T-helper 17 cell (primary cell): ENCODE measurements at places on chromosomes 7 and 10.

DNA sequence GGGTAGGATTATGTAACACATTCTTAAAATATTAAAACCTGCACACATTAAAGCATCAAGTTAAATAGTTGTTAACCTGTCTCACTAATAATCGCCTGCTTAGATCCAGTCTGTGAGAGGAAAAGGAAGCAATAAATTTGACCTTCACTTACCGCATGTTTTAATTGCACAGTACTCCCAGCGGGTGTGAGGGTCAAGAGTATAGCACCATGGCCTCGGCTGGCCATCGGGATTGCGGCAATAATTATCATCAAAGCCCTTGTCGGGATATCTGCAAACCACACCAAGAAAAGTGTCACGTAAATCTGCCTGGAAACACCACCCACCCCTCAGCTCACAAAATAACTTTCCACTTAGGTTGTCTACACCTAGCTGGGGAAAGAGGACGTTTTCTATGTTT is 26.6 kb downstream of the HGF start:
- DNase-seq: no peak

DNA sequence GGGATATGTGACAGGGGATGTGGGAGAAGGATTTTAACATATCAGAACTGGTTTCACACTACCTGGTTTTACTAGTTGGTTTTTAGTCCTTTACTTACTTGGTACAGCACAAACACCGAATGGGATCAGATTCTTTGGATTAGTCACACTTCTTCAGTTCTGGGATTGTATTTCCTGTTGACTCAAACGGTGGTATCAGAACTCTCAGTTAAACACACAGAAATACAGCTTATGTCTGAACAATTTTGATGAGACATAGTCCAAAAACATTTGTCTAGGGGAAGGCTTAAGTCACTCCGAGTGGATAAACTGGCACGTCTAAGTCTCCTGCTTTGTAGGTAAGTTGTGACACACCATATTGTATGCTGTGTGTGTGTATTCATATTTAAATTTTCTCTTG is 480.5 kb downstream of the PHTF2 start:
- no peak for DNase-seq

DNA sequence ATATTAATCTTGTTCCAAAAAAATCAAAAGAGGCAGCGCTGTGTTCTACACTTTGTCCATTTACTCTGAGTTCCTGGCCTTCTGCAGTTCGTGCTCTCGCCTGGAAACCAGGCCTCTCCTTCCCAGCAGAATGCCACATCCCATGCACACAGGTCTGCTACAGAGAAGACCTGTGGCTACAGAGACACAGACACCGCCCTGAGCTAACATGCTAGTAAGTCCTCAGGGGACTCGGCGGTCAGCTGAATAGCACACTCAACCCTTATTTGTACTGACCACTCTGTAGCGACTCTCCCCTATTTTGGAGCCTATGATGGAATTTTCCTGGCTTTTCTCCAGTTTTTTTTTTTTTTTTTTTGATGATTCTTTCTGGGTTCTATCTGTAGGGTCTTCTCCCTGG is 12.8 kb downstream of the CREB3L2 start:
- DNase-seq: no peak

GRCh38 chr7:15685358-15686294 is 857 bp downstream of the MEOX2 start:
- no peak for DNase-seq

- DNase-seq: no peak
These were observed 2.1 kb upstream of the FLNC start for GRCh38 chr7:128827971-128828711.
